ENCODE measurements at places on chromosomes 1 and 21.

DNA sequence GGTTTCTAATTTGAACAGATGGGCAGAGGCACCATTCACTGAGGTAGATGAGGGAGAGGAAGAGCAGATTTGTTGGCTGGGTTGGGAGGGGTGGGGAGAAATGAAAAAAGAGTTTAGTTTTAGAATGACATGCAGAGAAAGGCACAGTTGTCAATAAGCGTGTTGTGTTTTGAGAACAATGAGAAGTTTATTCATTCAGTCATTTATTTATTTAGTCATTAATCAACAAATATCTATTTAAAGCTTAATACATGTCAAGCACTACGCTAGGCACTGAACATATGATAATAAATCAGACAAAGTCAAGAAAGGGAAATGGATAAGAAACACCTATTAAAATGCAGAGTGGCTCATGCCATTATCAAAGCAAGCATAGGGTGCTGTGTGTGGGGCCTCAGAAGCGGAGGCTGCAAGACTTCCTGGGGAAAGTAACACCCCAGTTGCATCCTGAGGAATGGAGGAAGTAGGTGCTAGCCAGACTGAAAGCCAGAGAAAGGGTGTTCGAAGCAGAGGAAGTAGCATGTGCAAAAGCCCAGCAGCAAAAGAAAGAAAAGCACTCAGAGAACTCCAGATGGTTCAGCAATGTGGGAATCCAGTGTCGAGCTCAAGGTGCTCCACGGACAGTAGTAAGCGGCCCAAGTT lies 114.1 kb downstream of the RNF220 start:
- DNase-seq = no peak

DNA sequence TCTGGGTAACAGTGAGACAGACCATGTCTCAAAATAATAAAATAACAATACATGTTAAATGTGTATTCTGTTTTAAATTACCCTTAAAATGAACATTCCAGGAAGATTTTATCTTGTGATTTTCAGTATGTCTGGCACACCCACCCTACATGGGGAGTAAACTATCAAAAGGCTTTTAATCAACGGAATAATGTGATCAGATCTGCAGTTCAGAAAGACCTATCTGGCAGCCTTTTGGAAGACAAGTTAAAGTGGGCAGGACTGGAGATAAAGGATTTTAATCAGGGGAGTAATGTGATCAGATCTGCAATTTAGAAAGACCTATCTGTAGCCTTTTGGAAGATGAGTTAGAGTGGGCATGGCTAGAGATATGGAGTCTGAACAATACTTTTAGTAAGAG lies 10.1 kb downstream of the MED8 start:
- DNase-seq = no peak

DNA sequence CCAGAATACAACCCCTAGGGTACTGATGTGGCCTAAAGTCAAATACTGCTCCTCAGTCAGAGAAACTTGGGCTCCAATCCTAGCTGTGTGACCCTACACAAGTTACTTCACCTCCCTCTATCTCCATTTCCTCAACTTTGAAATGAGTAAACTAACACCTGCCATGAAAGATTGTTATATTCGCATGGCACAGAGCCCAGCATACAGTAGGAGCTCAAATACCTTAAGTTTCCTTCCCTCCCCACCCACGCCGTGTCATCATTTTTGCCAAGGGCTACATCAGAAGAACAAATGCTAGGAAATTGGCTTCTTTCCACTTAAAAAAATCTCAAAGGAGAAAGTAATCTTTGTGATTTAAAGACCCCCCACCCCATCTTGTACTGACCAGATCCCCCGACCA lies 22.2 kb upstream of the ZNF362 start:
- DNase-seq = no peak

GRCh38 chr1:194042736-194043135 lies 856.3 kb upstream of the B3GALT2 start:
- DNase-seq = peak; percentile 33

- DNase-seq = no peak
These were observed 117.5 kb upstream of the GALNT2 start for GRCh38 chr1:229949500-229949899.

DNA sequence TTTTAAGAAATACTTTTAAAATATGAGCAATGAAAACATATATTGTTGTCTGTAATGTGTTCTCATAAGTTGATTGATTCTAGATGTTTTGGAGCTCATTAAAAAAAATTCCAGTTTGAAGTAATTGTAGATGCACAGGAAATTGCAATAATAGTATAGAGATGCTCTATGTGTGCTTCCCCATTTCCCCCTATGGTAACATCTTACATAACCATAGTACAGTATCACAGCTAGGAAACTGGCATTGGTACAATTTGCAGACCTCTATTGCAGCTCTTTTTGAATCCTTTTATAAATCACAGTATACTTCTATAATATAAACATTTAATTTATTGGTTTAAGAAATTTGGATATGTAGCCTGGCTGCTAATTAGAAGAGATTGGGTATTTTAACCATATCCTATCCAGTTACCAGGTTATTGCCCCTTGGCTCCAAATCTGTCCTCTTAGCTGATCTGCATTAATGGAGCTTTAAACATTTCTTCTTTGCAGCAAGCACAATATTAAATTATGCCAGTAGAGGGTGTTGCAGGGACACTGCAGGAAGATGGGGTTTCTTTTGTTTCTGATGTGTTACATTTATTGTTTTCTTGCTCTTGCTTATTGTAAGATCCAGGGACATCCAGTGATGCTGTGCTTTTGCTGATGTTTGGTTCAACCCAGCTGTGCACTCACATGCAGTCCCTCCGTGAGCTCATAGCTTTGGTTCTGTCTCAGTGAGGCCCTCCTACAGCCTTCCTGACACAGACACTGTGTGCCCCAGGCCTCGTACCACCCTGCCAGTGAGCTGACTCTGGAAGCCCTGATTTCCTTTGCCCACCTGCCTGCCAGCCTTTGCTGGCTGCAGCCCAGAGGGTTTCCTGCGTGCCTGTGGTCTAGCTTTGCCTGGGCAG lies 103.3 kb downstream of the RABGAP1L start:
- DNase-seq = peak; percentile 16

DNA sequence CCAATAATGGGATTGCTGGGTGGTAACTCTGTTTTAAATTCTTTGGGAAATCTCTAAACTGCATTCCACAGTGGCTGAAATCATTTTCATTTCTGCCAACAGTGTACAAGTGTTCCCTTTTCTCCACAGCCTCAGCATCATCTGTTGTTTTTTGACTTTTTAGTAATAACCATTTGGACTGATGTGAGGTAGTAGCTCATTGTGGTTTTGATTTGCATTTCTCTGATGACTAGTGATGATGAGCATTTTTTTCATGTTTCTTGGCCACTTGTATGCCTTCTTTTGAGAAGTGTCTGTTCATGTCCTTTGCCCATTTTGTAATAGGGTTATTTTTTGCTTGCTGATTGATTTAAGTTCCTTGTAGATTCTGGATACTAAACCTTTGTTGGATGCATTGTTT lies 131.9 kb upstream of the B3GALT2 start:
- DNase-seq = no peak

GRCh38 chr1:241408170-241408569 lies 51.2 kb upstream of the RGS7 start:
- DNase-seq = no peak

DNA sequence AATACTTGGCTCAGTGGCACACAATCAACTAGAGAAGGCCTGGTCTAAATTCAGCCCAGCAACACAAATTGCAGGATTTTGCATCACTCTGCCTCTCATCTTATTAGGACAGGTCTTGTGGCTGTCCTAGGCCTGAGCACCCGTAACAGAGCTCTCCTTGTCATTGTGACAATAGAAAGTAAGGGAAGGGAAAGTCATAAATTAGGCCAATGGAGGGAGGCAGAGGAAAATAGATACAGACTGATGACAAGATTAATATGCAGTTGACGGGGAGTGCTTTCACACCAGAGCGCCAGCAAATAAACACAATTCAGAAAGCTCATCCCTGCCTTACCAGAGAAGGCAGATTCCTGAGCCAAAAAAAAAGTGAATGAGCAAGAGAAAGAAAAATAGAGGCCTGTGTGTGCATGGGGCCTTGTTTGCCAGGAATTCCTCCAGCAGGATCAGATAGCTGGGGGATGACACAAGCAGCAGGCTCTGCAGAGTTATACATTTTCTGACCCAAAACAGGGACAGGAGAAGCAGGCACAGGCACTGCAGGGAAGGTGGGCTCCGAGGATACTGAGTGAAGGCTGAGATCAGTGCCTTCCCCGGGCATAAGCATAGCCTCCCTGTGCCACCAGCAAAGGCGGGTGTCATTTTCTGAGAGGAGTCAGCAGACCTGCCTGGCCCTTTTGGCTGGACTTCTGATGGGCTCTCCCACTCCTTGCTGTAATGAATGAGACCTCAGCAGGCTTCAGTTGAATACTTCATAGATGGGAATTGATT lies 110.0 kb upstream of the SPAG17 start:
- peak; percentile 74 for DNase-seq

DNA sequence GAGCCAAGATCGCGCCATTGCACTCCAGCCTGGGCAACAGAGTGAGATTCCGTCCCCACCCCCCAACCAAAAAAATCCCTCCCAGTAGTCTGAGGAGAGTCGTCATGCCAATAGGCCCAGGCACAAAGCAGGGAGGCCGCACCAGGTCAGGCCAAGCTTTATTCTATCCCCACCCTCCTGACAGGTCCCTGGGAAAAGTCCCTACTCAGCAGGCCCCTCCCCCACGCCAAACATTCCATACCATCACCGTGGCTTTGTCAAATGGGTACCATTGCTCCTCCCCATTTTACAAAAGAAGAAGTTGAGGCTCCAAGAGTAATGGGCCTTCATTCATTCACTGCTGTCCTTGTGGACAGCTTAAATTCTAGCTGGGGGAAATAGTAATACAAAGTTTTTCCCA lies 5.3 kb downstream of the GPR3 start:
- DNase-seq = no peak

- no peak for DNase-seq
These were observed 344.2 kb downstream of the OLFM3 start for GRCh38 chr1:101652484-101652883.

DNA sequence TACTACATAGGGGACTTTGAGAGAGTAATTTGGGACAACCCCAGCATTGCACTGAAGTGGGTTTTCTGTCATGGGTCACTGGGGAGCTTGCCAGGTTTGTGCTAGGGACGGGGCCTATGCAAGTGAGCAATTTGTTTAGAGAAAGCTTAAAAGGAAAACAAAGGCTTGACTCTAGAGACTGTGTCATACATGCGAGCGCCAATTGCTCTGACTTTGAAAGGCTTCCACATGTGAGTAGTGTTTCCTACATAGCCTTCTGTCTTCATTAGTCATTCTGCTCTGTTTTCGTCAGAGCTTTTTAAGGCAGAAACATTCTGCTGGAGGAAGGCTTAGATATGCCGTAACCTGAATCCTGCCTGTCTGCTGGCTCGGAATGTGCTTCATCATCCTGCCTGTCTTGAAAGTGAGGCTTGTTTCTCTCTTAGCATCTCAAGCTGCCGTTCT lies 28.4 kb downstream of the TRIM45 start:
- peak; percentile 75 for DNase-seq

- DNase-seq = no peak
These were observed 121.6 kb downstream of the NTMT2 start for GRCh38 chr1:170267317-170267716.

DNA sequence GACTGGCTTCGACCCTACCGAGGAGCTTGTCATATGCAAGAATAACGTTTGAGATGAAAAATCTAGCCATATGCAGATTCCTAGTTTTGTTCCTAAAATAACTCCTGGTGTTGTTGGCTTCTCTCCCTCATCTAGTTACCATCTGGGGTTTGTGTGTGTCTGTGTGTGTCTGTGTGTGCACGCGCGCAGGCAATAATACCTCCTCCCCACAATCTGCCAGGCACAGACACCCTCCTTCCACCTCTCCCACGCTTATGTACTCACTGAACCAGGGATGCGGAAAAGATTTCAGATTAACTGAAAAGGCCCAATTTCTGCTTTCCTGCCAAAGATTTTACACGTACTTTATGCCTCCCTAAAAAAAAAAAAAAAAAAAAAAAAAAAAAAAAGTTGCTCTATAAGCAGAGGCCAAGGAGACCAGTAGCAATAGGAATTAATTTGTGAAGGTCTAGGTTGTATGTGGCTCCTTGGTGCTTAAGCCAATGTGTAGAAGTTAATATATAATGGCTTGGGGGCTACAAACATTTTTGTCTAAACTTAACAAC lies 452.7 kb downstream of the NUF2 start:
- DNase-seq = no peak

- peak; percentile 91 for DNase-seq
These were observed at the start of gene PITHD1 for GRCh38 chr1:23777979-23778814. TSS of gene PITHD1 (plus strand) at chr1:23778418. CDS start at chr1:23778516, 98 bp downstream.

- DNase-seq = no peak
These were observed 110.4 kb downstream of the RNF220 start for GRCh38 chr1:44515416-44515815.

DNA sequence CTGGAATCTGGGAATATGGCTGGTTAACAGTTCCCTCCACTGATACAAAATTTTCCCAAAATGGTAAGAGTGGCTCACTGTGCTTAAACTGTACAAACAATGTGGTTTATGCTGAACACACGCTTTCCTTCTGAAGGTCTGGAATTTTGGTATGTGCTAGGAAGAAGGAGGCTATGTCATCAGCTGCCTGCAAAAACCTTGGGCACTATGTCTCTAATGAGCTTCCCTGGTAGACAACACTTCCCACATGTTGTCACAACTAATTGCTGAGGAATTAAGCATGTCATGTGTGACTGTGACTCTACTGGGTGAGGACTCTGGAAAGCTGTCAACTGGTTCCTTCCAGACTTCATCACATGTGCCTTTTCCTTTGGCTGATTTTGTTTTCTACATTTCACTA lies 29.2 kb downstream of the IPP start:
- DNase-seq = no peak

DNA sequence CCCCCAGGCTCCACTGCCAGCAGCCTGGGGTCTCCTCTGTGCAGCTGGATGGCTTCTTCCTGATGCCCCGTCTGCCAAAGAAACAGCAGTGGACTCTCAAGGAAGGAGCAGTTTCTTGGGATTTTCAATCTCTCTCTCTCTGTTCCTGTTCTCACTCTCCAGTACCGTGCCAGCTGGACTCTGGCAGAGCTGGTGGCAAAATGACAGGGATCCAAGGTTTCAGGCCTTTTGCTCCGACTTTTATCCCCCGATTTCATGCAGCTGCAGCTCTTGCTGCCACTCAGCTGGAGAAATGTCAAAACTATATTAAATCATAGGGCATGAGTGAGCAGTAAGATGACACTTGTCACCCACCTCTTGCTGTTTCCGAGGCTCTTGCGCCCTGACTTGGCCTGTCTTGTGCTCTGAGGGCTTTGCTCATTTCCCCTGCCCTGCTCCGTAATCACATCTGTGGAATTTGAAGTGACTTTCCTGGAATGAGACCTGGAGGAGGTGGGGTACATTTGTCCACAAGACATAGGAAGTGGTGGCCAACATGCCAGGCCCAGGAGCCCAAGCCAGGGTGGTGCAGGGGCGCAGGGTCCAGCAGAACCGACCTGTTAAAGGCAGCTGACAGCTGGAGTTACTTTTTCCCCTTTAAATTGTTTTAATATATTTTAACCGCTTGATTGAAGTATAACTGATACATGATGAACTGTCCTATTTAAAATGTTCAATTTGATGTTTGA lies 576.2 kb downstream of the PTPRU start:
- DNase-seq = peak; percentile 7

Data from muscle of back (tissue), 13 donors.